Activated CD4-positive, alpha-beta T cell treated with anti-CD3 and anti-CD28 coated beads, Interleukin-2, Interleukin-4, amounts not matched to agents 100 ng/mL and 50 ng/mL, durations not matched to agents 16 hours and 8 hours (primary cell): ENCODE measurements at places on chromosomes 2 and 18.

DNA sequence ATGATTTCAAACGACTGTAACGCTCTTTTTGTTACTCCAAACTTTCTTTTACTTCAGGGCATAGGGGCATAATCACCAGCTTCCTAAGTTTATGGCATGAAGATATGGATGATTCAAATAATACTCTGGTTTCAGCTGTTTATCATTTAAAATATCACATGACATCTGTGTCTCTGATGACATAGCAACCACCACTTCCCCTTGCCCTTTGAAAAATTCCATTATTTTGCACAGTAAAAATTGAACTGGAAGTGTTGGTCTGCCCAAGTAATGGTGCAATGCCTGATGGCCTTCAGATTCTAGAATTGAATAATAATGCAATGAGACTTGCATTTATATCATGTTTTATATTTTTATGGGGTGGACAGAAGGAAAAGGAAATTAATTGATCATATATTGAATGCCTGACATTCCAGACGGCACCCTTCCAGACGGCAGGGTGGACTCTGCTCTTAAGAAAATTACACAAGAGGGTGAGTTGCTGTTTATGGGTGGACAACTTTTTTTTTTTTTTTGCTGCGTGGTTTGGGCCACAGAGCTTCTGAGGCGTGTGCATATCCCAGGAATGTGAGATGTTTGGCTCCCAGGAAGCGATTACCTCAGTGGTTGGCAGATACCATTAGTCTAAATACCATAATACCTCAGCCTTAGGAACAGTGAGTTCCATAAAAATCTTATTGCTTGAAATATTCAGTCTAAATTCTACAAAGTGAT, 101.7 kb upstream of the ZNF521 start:
- DNase-seq: no peak

DNA sequence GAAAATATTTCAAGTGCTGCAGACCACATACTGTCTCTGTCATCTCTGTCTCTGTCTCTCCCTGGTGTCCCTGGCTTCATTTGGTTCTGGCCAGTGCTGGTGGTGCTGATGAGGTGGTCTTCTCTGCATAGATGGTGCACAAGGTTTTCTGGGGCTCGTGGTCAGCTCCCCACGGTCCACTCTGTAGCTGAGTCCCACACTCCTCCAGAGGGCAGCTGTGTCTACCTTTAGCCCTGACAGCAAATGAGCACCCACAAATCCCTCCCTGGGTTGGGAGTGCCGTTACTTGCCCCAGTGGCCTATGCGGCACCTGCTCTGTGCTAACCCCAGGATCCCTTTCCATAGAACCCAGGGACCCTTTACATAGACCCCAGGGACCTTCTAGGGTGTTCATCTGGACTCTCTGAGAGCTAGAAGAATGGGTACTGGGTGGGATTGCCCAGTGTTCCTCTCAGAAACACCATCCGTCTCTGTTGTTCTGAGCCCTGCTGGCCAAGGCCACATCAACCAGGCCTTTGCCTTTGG, 129.3 kb downstream of the CAPN13 start:
- no peak for DNase-seq

- peak; percentile 57 for DNase-seq
These were observed 147.6 kb upstream of the HDAC4 start for GRCh38 chr2:239548451-239548871.

GRCh38 chr18:77677536-77677935, 427.9 kb downstream of the GALR1 start:
- DNase-seq: no peak

- no peak for DNase-seq
These were observed 71.3 kb downstream of the MRO start for GRCh38 chr18:50748243-50749229.

- no peak for DNase-seq
These were observed 42.7 kb upstream of the ATP9B start for GRCh38 chr18:79026491-79026890.
